CD4-positive, CD25-positive, alpha-beta regulatory T cell (primary cell): ENCODE measurements at places on chromosomes 6 and 20. TPM values are rescaled to one million over a fixed set of nuclear protein-coding genes. Genes with fewer than 3 reads are reported as not detected.

The INSM1 gene
- 0.12 TPM for total RNA-seq

DNA sequence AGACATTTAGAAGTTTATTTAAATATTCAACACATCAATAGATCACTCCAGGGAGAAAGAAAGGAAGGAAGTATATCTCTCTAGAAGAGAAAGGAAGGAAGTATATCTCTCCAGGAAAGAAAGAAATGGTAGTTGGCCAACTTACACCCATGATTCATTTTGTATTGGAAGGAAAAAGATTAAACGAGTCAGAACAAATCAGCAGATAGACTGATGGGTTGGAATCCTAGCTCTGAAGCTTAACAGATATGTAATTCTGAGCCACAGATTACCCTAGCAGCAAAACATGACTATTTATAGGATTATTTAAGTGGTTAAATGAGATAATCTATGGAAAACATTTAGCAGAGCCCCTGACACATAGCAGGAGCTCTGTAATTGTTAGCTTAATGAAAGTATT is 27.1 kb downstream of the COL12A1 start:
- peaks cover under 1% of the 10 kb centered on the region for H3K27me3 ChIP-seq
- no peak overlapping the region for H3K4me3 ChIP-seq
- DNase-seq, result no peak

GRCh38 chr20:19802492-19803158 is 44.6 kb downstream of the RIN2 start:
- H3K4me3 ChIP-seq, result no peak overlapping the region
- H3K36me3 ChIP-seq, result no peaks in the 10 kb centered on the region
- H3K4me1 ChIP-seq, result no peaks in the 10 kb centered on the region

DNA sequence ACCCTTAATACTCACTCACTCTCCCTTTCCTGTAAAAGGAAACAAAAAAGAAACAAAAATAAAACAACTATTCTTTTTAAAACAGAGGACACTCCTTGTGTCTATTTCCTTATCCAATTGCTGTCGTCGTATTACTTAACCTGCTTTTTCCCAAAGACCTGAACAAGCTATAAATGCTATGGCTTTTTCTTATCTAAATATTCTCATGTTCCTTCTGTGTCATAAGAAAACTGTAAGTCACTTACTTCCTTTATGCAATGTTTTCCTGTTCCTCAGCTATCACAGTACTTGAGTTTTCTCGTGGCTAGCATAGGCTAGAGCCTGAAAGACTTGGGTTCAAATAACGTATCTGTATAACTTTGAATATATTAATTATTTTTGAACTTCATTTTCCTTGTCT is 99.2 kb downstream of the IRAK1BP1 start:
- no peak overlapping the region for H3K4me3 ChIP-seq
- no peaks in the 10 kb centered on the region for H3K27me3 ChIP-seq
- no peak for DNase-seq
- H3K27ac ChIP-seq, result no peak overlapping the region

GRCh38 chr6:164007881-164008280 is 593.4 kb downstream of the QKI start:
- no peaks in the 10 kb centered on the region for H3K36me3 ChIP-seq
- H3K27me3 ChIP-seq, result no peaks in the 10 kb centered on the region
- no peak for DNase-seq
- no peaks in the 10 kb centered on the region for H3K4me1 ChIP-seq
- H3K4me3 ChIP-seq, result no peak overlapping the region
- H3K27ac ChIP-seq, result no peak overlapping the region

DNA sequence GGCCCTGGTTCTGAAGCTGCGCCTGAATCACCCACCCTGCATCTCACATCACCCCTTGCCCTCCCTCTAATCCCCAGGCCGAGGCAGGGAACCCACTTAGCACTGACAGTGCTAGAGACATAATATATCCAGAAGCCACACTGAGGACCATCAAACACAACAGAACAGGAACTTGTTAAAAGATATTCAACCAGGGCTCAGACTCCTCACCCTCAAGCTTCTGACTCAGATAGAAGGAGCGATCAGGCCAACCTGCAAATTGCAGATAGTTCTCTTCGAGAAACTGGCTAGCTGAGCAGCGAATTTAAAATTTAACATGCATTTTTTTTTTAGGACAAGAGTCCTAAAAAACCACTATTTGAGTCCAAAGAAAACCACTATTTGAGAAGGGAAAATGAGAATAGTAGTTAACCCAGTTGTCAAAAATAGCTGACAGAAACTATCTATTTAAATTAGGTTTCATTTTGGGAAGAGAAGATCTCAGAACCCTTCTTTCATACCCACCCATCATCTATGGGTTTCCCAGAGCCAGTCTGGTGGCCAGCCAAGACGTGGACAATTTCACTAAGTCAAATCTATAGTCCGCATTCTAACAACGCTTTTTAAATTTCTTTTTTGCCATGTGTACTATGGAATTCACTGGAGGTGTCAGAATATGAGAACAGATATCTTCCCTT is 95.6 kb downstream of the OPRM1 start:
- no peak overlapping the region for H3K27ac ChIP-seq
- H3K4me3 ChIP-seq, result no peak overlapping the region
- H3K4me1 ChIP-seq, result no peaks in the 10 kb centered on the region
- no peaks in the 10 kb centered on the region for H3K36me3 ChIP-seq
- no peak for DNase-seq

GRCh38 chr6:73704260-73704659 is 8.3 kb downstream of the CD109 start:
- peaks cover 5% of the 10 kb centered on the region for H3K27me3 ChIP-seq
- no peak for DNase-seq
- H3K27ac ChIP-seq, result no peak overlapping the region
- no peaks in the 10 kb centered on the region for H3K36me3 ChIP-seq

DNA sequence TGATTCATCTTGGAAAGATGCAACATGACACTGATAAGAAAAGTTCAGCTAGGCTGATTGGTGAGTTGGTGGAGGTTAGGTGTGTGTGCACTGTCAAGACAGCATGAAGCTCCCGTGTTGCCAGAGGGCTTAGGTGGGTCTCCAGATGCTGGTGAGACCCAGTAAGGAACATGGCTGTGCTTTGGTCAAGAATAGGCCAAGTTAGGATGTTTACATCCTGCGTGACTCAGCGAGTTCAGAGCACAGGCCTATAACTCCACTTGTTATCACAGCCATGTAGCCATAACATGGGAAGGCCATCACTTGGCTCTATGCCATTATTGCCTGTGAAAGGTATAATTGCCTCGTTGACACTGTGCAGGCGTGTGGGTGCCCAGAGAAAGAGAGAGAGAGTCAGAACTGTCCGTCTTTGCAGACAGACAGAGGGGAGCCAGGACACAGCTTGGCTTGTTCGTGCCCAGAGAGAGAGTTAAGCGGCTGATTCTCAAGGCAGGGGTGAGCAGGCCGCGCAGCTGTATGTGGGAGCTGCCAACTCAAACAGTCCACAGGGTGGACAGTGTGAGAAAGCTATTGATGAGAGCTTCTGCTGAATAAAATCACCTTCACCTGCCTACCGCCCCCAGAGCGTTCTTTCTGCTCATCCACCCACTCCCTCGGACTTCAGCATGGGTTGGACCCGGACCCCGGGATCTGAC is 43.5 kb downstream of the OR2B6 start:
- no peak overlapping the region for H3K4me3 ChIP-seq
- no peaks in the 10 kb centered on the region for H3K36me3 ChIP-seq
- H3K27ac ChIP-seq, result no peak overlapping the region
- H3K4me1 ChIP-seq, result no peaks in the 10 kb centered on the region
- DNase-seq, result no peak

The PXDC1 gene
- 1.1 TPM for total RNA-seq

- peak; percentile 4 for DNase-seq
- no peaks in the 10 kb centered on the region for H3K27me3 ChIP-seq
- H3K27ac ChIP-seq, result no peak overlapping the region
- no peak overlapping the region for H3K4me3 ChIP-seq
- peaks cover 12% of the 10 kb centered on the region for H3K36me3 ChIP-seq
- H3K4me1 ChIP-seq, result no peaks in the 10 kb centered on the region
These were observed 6.4 kb downstream of the FUCA2 start for GRCh38 chr6:143505111-143505510.

DNA sequence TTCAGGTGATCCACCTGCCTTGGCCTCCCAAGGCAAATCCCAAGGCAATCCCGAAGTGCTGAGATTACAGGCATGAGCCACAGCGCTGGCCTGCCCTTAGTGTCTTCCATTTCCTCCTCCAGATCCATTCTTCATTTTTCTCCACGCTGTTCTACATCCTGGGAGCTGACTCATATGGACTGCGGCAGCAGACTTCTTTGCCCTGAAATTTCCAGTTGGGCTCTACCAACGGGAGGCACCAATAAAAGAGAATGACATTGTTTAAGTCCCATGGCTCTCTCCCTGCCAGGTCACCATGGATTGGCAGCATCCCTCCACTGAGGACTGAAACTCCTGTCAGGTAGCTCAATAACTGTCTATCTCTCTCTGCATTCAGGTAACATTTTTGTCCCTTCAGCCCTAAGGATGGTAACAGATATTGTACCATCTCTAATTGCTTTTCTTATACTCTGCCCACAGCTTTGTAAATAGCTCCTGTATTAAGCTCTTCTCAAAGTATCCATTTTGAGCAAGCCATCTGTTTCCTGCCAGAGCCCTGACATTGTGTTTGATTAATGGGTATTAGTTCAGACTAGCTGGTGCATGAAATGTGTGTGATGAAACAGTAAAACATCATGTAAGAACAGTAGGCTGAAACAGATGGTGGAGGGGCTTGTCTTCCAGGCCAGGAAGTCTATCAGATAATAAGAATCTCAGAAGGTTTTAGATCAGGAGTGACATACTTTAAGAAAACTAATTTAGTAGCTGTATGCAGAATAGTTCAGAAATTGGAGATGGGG is 3.6 kb downstream of the TBCC start:
- no peak overlapping the region for H3K27ac ChIP-seq
- H3K27me3 ChIP-seq, result no peaks in the 10 kb centered on the region
- no peak for DNase-seq

GRCh38 chr20:46132705-46133120 is 14.6 kb downstream of the CD40 start:
- no peaks in the 10 kb centered on the region for H3K4me1 ChIP-seq
- no peak overlapping the region for H3K27ac ChIP-seq
- DNase-seq, result peak; percentile 55
- H3K36me3 ChIP-seq, result no peaks in the 10 kb centered on the region

- no peaks in the 10 kb centered on the region for H3K4me1 ChIP-seq
- DNase-seq, result no peak
- no peaks in the 10 kb centered on the region for H3K36me3 ChIP-seq
- no peak overlapping the region for H3K4me3 ChIP-seq
- H3K27ac ChIP-seq, result no peak overlapping the region
These were observed 613.2 kb upstream of the NOX3 start for GRCh38 chr6:156068881-156069280.

- H3K36me3 ChIP-seq, result no peaks in the 10 kb centered on the region
- H3K4me1 ChIP-seq, result no peaks in the 10 kb centered on the region
- no peak for DNase-seq
- no peak overlapping the region for H3K4me3 ChIP-seq
These were observed 174.9 kb downstream of the RIMS1 start for GRCh38 chr6:72061286-72061685.

DNA sequence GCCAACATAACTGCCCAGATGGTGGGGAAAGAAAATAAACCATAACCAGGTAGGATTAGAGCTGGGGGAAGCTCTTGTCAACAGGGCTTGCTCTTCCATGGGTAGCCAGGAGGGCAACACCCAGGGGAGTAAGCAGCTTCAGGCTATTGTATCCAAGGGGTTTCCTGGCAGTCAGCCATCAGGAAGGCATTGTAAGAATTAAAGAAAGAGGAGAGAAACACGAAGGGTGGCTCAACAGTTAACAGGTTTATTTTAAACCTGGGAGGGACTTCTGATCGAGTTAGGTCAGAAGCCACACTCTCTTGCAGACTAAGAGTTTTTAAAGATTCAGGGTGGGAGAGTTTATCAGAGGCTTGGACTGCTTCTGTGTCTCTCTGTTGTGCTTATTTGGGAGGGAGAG is 114.2 kb downstream of the QRSL1 start:
- H3K4me1 ChIP-seq, result no peaks in the 10 kb centered on the region
- no peak for DNase-seq
- H3K27ac ChIP-seq, result no peak overlapping the region
- no peaks in the 10 kb centered on the region for H3K36me3 ChIP-seq
- H3K4me3 ChIP-seq, result no peak overlapping the region
- H3K27me3 ChIP-seq, result peaks cover 9% of the 10 kb centered on the region

DNA sequence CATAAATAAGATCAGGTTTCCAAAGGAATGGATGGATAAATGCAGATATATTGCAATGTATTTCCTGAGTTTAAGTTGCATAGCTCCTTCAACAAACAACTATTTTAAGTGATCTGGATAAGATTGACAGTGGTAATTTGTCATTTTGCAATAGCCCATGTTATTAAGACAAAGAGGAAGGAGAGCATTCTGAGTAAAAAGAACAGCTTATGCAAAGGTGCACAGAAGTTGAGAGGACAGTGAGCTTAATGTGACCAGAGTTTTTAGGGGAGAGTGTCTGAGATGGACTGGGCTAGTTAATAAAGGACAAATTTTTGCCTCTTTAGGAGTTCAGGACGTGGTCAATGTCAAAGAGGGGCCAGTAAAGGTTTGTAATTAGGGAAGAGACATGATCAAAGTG is 48.8 kb upstream of the FBXO30 start:
- no peaks in the 10 kb centered on the region for H3K36me3 ChIP-seq
- no peak overlapping the region for H3K27ac ChIP-seq
- no peak overlapping the region for H3K4me3 ChIP-seq
- peaks cover 33% of the 10 kb centered on the region for H3K4me1 ChIP-seq

DNA sequence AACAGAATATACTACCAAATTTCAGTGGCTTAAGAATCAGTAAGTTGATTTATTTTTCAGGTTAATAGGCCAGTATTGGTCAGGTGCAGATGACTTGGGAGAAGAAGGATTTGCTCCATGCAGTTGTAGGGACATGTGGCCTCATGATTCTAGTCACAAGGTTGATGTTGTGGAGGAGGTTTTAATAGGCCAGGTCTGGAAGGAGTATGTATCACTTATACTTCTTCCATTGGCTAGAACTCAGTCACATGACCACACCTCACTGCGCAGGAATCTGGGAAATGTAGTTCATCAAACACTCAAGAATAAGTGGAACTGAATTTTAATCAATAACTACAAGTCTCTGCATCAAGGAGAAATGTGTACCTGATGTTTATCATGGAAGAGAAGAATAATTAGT is 281.5 kb upstream of the QKI start:
- no peak overlapping the region for H3K4me3 ChIP-seq
- H3K36me3 ChIP-seq, result no peaks in the 10 kb centered on the region
- H3K4me1 ChIP-seq, result no peaks in the 10 kb centered on the region
- no peak overlapping the region for H3K27ac ChIP-seq
- H3K27me3 ChIP-seq, result no peaks in the 10 kb centered on the region
- DNase-seq, result no peak

- H3K27ac ChIP-seq, result no peak overlapping the region
- no peaks in the 10 kb centered on the region for H3K36me3 ChIP-seq
- no peak overlapping the region for H3K4me3 ChIP-seq
- peaks cover 2% of the 10 kb centered on the region for H3K27me3 ChIP-seq
These were observed 24.8 kb downstream of the SPACA1 start for GRCh38 chr6:88072462-88072861.

DNA sequence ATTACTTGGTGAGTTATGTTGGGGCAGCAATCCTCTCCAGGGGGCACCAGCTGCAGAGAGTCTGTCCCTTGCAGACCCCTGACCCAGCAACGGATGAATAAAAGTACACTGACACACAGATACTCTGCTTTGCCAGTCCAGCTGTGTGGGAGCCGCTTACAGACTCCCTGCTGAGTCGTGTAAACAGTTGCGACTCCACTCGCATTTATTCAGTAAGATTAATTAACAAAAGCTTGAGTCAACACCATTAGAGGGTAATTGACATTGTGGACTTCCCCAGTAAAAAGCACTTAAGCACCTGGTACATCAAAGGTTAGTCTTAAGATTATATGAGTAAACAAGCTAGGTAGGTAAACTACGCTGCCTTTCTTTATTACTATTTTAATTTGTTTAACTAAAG is 92.0 kb upstream of the TMEM181 start:
- DNase-seq, result no peak
- H3K4me3 ChIP-seq, result no peak overlapping the region
- no peaks in the 10 kb centered on the region for H3K27me3 ChIP-seq
